ENCODE measurements at places on chromosomes 4 and X. TPM values are rescaled to one million over a fixed set of nuclear protein-coding genes. Genes with fewer than 3 reads are reported as not detected.

The MTMR8 gene
- total RNA-seq, result 1.2 TPM

The HS3ST1 gene
- under 0.01 TPM for total RNA-seq

The RIPPLY1 gene
- not detected for total RNA-seq

The MAGEA10 gene
- not detected for total RNA-seq

All from smooth muscle cell of trachea (primary cell).